ENCODE measurements at places on chromosomes 4 and X.

DNA sequence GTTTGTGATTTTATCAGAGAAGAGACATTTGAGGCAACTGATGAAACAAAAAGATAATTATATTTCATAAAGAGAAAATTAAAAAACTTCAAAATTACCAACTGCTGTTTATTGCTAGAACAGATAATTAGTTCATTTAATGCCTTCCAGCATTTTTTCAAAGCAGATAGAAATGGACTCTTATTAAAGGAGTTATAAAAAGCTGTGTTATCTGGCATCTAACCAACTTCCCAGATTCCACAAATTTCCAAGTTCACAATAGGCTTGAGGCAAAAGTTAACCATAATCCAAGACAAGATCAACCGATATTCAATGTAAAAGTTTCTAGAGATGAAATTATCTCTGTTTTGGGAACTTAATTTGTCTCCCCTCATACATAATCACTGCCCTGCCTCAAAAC is 152.4 kb downstream of the TSPAN5 start:
- no peak for DNase-seq

DNA sequence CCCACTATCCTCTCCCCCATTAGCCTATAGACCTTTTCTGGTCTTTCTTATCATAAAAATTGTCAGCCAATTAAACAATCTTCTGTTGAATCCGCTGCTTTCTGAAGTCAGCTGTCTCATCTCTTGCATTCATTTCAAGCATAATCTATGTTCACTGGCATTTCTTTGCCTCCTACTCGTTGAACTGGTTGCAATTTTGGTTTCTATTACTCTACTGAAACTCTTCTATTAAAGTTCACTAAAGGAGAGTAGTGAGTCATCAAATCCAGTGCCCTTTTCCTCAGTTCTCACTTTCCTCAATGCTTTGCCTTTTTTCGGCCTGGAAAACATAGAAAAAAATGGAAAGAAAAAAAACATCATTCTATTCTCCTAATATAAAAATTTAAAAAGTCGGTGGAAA is 23.9 kb upstream of the CXCL13 start:
- no peak for DNase-seq

GRCh38 chr4:162075726-162076125 is 88.1 kb downstream of the FSTL5 start:
- DNase-seq: no peak

GRCh38 chr4:9608300-9608699 is 164.1 kb downstream of the DEFB131A start:
- DNase-seq: no peak

- DNase-seq: no peak
These were observed at the start of gene NHS for GRCh38 chrX:17374619-17375366. TSS of gene NHS (plus strand) at chrX:17375200. CDS start at chrX:17375758, 558 bp downstream.

DNA sequence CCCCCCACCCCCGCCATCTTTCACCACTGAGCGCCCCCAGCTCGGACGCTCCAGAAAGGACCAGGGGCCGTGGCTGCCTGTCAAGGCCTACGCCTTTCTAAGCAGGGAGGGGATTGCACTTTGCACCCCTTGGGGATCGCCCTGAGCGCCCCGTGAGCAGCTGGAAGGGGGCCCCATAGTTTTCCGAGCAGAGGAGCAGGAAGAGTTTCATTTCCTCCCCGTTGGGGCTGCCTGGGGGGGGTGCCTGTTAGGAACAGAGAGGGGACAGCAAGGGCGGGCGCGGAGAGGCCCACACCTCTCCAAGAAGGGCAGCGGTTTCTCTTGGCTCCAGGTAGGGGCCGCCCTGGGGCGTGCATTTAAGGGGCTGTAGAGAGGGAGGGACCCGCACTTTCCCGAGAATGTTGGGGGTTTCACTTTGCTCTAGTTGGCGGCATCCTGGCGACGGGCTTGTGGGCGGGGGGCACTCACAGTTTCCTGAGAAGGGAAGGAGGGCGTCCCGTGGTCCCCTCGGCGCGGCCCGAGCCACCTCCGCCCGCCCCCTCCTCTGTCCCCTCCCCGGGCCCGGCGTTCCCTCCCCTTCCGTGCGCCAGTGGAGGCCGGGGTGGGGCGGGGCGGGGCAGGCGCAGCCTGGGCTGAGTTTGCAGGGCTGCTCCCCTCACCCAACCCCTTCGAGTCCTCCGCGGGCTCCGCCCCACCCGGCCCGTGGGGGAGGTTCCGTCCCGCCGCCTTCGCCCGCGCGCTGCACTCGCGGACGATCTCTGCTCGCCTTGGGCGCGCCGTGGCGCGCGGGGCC is 82.3 kb upstream of the CD99 start:
- peak; percentile 90 for DNase-seq

DNA sequence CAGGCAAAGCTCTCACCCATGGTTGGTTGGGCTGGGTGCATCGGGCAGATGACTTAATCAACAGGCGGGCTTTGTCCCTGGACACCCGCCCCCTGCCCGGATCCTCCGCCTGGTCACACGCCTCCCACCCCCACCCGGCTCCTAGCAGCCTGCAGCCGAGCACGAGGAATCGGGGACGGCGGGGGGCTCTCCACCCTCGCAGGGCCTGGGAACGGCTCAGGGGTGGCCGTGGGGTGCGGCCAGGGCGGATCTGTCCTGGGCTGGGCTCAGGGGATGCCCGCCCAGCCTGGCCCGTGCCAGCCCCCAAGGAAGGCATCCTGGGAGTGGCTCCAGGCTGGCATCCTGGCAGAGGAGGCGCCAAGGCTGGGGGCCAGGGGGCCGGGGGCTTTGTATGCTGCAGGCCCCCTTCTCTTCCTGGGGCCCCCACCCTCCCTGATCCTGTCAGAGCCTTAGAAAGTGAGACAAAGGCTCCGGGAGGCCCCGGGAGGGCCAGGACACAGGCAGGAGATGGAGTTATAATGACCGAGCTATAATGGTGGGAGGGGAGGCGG is 32.5 kb upstream of the FGFR3 start:
- no peak for DNase-seq

DNA sequence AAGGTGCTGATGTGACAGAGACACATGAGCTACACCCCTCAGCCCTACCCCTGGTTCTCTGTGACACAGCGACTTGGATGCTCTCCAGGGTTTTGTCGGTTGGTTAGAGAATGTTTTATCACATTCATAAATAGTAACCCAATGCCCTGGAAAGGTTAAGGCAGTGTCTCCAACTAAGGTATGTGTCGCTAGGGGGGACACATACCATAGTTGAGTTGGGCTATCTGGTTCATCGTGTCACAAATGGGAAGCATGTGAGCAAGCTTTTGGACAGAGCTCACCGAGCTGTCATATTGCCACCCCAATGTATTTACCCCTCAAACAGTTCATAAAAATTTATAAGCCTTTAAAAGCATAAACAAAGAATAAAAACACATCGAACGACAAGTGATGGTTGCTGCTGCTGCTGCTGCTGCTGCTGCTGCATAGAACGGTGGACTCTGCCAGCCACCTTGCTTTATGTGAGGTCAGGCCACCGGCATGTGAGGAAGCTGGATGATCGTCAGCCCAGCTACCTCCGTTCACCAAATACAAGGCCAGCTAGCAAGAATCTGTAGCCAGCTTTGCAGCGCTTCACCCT is 55.9 kb downstream of the STOX2 start:
- DNase-seq: no peak

DNA sequence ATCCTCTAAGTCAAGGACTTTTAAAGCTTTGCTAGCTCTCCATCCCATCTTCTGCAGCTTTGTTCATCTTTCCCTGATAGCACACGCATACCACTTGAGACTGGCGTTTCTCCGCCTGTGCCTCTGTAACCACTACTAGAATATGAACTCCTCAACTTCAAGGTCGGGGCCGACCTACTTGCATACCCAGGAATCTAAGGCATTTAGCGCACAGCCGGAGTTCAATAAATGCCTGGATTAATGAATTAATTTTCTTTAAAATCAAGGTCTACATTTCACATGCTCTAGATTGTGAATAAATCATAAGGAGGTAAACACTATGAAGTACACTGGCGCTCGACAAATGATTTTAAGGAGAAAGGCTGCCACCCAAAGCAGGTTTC is 89.3 kb downstream of the HNRNPD start:
- no peak for DNase-seq

DNA sequence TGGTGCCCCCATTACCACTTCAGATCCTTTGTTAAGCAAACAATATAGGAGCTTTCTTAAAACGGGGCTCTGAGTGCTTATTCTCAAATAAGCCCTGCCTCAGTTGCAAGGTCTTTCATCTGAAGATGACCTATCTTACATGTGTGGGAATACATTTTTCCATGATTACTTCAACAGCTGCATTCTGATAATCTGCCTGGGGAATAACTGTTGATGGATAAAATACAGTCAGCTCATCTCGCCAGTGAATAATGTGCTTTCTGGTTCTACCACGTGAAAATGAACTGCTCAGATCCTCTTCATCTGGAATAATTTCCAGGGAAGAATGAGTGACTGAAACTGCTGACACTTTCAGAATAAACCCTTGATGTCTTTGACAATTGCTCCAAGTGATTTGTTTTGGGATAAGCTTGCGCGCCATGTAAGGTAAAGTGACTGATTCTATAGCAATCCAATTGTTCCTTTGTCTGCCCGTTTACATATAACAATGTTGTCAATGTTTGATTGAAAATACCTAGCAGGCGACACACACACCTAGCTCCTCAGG is 161.3 kb downstream of the RTL9 start:
- no peak for DNase-seq

DNA sequence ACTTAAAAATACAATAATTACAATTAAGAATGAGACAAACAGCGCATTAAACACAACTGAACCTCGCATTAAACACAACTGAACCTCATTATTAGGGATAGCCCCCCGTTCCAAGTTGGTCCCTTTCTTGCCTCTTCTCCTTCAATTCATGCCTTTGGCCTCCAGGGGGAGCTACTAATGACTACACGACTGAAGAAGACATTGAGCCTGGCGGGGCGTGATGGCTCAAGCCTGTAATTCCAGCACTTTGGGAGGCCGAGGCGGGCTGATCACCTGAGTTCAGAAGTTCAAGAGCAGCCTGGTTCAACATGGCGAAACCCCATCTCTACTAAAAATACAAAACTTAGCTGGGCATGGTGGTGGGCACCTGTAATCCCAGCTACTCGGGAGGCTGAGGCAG is 56.4 kb upstream of the NWD2 start:
- DNase-seq: peak; percentile 16

DNA sequence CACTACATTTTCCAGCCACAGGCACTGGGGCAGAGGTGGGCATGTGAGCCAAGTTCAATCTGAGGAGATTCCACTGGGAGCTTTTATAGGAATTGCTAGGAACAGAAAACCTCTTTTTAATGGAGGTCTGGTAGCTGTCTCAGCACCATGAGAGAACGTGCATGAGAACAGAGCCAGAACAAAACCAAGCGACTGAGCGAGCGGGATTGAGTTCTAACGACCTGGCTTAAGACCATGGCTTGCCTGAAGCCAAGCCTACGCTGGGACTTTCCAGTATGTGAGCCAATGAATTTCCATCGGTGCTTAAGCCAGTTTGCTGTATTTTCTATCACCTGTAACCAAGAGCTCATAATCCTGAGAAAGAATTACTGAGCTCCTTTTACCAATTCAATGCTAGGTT is 183.7 kb downstream of the NR3C2 start:
- DNase-seq: no peak

- no peak for DNase-seq
These were observed 57.4 kb downstream of the PTTG2 start for GRCh38 chr4:38017609-38018008.

DNA sequence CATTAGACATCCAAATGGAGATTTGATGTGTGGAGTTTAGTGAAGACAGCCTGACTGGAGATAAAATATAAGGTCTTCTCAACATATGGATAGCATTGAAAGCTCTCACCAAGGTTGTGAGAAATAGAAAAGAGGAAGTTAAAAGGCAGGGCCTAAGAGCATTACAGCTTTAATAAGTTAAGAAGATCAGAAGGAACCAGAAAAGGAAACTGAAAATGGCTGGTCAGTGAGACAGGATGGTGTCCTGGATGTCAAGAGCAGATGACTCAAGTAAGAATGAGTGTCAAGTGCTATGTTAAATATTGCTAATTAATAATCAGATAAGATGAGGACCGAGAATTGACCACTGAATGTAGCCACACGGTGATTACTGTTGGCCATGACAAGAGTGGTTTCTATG is 642.9 kb downstream of the STPG2 start:
- no peak for DNase-seq

- no peak for DNase-seq
These were observed 113.3 kb downstream of the ELOVL6 start for GRCh38 chr4:110085131-110085530.

- DNase-seq: peak; percentile 68
These were observed 111.9 kb upstream of the TMEM164 start for GRCh38 chrX:109890910-109891502.

All from activated T-cell treated with anti-CD3 and anti-CD28 coated beads, Interleukin-2, amount 50 U/mL, for 48 hours (primary cell).